ENCODE measurements at places on chromosomes 3 and 15.
A peak's percentile ranks its signal among the peaks of the same experiment; 100 is the strongest.

GRCh38 chr15:88257311-88258092 is 963 bp upstream of the NTRK3 start:
- DNase-seq = no peak

GRCh38 chr15:29952225-29952624 is 130.0 kb upstream of the TJP1 start:
- DNase-seq = no peak

GRCh38 chr3:14768182-14768790 is 50.5 kb upstream of the FGD5 start:
- no peak for DNase-seq

DNA sequence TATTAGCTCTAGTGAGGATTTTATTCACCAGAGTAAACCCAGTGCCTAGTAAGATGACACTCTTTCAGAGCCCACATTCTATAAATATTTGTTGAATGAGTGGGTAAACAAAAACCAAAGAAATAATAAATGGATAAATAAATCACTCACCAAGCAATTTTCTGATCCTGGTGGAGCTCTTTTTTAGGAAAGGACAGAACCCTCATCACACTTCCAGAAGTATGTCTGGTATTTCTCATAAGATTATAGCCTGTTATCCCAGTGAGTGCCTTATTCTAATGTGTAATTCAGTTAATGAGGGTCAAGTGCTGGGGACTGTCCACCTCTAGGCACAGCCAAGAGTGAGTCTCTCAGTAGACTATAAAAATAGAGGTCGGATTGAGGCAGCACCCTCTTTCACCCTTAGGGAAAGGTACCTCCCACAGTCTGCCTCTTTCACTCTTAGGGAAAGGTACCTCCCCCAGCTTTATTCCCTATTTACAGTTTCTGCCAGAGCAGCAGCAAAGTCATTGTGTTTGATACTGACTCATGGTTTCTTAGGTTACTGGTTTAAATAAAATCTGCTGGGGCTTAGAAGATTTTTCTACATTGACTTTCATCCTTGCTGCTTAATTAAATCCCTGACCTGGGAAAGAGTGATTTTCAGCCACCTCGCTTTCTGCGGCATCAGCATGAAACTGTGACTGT is 145.0 kb downstream of the STAC start:
- DNase-seq = no peak

- DNase-seq = peak; percentile 73
Observed at GRCh38 chr3:101069901-101070798, 76.9 kb upstream of the ABI3BP start.

- DNase-seq = no peak
Observed at GRCh38 chr3:20701641-20702040, 515.6 kb upstream of the SGO1 start.

DNA sequence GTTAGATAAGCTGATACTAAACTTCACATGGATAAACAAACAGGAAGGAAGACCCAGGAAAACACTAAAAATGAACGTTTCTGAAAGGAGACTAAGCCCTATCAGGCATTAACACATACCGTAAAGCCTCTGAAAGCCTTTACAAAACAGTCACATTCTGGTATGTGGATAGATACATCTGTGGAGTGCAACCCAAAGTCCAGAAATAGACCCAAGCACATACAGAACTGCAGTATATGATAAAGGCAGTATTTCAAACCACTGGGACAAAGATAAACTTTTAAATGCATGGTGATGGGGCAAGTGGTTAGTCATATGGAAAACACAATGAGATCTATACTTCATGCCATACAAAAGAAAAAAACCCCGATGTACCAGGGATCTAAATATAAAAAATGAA is 26.0 kb downstream of the DCBLD2 start:
- no peak for DNase-seq

DNA sequence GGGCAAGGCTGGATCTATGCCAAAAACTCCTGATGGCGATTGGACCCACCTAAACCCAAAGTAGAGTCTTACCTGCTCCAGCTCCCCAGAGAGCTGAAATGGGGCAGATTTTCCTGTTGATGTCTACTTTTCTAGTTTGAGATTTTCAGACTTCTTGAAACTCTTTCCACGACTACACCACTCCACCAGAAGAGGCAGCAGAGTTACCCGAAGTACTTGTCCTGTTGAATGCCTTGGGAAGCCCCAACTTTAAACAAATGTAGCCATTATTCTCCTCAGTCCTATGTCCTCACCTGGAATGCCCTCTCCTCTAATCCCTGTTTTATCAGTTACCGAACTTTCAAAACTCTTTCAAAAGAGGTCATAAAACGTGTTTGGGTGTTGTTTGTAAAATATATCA is 843.8 kb downstream of the VGLL3 start:
- no peak for DNase-seq

- DNase-seq = no peak
Observed at GRCh38 chr3:169597083-169597609, 66.4 kb downstream of the MECOM start.

GRCh38 chr3:13427662-13428603 is 7.8 kb upstream of the NUP210 start:
- peak; percentile 19 for DNase-seq

- DNase-seq = no peak
Observed at GRCh38 chr3:40704224-40704623, 179.5 kb downstream of the ZNF621 start.

DNA sequence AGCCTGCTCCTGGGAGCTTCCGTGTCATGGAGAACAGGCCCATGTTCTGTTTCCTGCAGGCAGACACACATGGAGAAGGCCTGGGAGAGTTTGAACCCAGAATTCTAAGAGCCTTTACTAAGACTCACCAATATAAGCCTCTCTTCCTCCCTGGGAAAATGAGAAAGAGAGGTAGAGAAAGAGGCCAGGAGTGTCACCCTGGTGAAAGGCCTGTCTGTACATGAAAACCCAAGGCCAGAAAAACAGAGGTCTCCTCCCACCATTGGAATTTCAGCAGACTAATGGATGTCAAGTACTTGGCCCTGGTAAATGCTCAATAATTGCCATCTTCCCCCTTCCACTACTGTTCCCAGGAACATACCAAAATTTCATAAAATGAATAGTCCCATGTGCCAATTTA is 117.6 kb downstream of the TOP2B start:
- no peak for DNase-seq

- DNase-seq = no peak
Observed at GRCh38 chr3:150889106-150889505, 16.1 kb downstream of the MINDY4B start.

DNA sequence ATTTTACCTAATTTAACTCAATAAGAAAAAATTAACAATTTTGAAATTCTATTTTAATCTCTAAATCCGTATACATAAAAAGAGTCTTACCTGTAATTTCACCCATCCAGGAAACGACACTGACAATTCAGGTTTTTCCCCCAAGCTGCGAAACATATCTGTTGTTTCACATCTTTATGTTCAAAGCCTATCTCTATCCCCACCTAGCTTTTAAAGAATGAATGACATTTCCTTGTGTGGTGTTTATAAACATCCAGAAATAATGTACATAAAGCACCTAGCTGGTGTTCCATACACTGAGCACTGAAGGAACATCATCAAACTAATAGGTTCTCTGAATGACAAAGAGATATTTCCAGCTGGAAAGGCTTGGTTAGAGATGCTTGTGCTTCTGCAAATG is 867.8 kb downstream of the SQOR start:
- DNase-seq = no peak
